ENCODE measurements at places on chromosomes 11 and 22. TPM values are rescaled to one million over a fixed set of nuclear protein-coding genes. Genes with fewer than 3 reads are reported as not detected.

DNA sequence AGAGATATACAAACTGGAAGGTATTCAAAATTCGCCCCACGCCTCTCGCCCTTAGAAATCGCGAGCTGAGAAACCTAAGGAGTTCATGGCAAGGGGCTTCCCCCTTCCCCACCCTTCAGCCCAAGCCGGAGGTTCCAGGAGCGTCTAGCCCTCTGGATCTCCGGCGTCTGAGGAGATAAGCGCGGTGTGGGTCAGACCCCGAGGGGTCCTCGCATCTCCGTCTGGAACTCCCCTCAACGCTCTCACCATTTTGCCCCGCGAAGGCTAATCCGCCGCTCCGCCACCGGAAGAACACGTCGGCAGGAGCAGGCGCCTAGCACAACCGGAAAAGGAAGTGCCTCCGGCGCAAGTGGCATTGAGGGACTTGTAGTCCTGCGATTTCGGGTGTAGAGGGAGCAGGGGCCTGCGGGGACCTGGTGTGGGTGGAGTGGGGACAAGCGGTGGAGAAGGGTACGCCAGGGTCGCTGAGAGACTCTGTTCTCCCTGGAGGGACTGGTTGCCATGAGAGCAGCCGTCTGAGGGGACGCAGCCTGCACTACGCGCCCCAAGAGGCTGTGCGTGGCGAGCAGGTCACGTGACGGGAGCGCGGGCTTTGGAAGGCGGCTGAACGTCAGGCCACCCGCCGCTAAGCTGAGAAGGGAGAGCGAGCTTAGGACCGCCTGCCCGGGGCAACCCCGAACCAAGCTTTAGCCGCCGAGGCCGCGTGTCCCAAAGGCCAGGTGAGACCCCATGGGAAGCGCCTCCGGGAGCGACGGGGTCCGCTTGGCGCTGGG, at the start of the genes FEN1 and TMEM258:
Gene FEN1, plus strand, starts transcription at position 602 of the 773 bp plus-strand sequence. CDS start 2,451 bp downstream, outside the sequence.
Gene TMEM258, minus strand, starts transcription at position 290 of the 773 bp plus-strand sequence. Its CDS starts 41 bp downstream, at position 249.
- DNase-seq, result peak; percentile 75

GRCh38 chr11:16511116-16512114, 155.1 kb upstream of the SOX6 start:
- no peak for DNase-seq

Gene AP5B1
- 19.4 TPM for total RNA-seq

- no peak for DNase-seq
These were observed 35.0 kb upstream of the CCND1 start for GRCh38 chr11:69605737-69606526.

Gene IGSF22
- total RNA-seq, result 0.16 TPM

Gene NUP50
- 164 TPM for total RNA-seq

GRCh38 chr11:16293204-16293681, 63.1 kb downstream of the SOX6 start:
- no peak for DNase-seq

DNA sequence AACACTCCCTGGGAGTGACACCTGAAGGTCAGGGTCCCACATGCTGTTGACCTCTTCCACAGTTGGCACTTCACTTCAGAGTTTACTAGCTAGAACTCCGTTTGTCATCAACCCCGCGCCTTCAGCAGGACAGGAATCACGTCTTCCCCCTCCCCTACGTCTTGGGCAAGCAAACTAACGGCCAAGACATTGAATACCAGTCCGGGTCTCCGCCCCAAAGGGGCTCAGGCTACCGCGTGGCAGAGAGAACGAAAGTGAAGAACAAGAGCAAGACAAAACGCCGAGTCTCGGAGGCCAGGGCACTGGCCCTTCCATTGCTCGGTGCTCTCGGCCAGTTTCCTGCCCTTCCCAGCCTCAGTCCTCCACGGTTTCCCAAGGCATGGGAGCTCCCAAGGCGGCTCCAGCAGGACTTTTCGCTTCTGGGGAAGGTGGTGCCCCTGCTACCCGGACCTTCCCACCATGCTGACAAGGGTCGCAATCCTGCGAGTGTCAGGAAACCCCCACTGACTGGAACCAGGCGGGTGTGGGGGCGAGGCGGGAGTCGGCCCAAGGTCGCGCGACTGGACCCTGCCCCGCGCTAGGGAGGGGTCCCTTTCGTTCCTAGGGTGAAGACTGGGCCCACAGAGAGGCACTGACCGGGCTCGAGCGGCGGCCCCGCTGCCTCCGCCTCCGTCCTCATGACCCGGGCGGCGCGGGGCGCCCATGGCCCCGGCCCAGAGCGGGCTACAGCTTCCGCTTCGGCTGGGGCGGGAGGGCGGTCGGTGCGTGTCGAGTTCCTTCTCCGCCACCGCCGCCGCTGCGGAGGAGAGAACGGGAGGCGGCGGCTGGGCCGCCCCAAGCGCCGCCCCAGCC, at the start of gene GUCD1:
Gene GUCD1, minus strand, starts transcription at position 826 of the 852 bp plus-strand sequence. Its CDS starts 147 bp downstream, at position 679.
- DNase-seq, result peak; percentile 16

Gene KRTAP5-10
- not detected for total RNA-seq

Gene INS
- total RNA-seq, result not detected

Gene SSTR3
- 1.9 TPM for total RNA-seq

Gene C11orf71
- 6.5 TPM for total RNA-seq

DNA sequence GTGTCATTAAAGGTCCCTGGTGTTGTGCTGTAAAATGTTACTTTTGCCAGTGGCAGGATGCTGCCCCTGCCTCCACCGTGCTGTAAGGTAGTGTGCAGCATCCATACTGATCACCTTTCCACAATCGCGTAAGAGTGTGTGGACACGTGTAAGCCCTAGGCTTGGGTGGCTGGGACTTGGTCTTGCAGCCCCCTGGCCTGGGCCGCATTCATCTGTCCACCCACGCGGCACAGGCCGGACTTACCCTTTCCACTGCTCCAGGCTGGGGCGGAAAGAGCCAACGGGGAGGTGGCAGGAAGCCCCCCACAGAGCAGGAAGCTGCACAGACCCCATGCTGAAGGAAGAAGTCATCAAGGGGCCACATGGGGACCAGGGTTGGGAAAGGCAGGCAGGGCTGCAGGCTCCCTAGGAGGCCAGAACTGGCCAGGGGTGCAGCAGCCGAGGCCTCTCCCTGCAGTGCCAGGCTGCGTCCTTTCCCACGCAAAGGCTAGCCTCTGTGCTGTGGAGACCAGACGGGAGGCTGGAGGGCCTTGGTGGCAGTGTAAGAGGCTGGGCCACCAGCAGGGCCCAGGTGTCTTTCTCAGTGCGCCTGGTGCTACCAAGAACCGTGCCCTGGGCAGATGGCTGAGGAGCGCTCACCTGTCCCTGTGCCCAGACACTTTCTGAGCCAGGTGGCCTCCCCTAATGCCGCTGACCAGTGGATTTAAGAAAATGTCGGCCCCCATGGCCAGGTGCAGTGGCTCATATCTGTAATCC, 11.7 kb upstream of the TMEM191C start:
- DNase-seq, result no peak

Gene OR8G5
- total RNA-seq, result not detected

DNA sequence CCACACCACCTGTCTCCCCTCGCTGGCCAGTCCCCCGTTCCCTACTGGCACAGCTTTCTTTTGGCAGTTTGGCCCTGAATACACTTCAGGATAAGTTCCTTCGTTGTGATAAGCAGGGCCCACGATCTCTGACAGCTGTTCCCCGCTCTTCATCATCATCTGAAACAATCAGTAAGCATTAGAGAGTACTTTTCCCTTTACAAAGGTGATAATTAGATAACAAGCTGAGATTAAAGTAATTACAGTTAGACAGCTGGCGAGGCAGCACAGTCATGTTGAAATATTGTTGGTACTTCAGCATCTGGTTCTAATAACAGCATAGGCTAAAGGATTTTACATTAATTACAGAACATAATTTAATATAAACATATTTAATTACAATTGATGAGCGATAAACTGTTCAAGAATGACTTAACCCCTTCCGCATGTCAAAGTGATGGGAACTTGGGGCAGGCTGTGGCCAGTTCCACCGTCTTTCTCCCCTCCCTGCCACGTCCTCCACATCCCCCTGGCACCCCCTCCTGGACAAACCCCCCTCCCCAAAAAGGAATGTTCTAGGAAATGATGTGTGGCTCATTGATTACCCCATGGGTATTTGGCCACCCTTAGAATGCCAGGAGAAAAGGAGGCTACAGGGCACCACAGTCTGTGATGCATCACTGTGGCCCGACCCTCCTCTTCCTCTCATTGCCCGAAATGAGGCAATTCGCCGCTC, 134.9 kb downstream of the RCN1 start:
- no peak for DNase-seq

DNA sequence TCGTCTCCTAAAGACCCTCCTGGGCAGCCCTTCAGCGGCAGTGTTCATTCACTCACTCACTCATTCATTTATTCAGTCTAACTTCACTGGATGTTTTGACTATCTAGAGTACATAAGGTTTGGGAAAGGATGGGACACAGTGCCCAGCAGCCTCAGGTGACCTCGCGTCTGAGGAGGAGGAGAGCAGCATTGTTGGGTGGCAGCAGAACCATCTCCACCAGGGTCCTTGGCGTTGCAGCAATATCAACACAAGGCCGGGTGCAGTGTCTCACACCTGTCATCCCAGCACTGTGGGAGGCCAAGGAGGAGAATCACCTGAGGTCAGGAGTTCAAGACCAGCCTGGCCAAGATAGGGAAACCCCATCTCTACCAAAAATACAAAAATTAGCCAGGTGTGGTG, 408.0 kb downstream of the BRD1 start:
- no peak for DNase-seq

- DNase-seq, result no peak
These were observed 147.0 kb downstream of the PAX6 start for GRCh38 chr11:31664129-31664528.

- no peak for DNase-seq
These were observed 125.6 kb upstream of the SLC5A12 start for GRCh38 chr11:26847459-26847858.

DNA sequence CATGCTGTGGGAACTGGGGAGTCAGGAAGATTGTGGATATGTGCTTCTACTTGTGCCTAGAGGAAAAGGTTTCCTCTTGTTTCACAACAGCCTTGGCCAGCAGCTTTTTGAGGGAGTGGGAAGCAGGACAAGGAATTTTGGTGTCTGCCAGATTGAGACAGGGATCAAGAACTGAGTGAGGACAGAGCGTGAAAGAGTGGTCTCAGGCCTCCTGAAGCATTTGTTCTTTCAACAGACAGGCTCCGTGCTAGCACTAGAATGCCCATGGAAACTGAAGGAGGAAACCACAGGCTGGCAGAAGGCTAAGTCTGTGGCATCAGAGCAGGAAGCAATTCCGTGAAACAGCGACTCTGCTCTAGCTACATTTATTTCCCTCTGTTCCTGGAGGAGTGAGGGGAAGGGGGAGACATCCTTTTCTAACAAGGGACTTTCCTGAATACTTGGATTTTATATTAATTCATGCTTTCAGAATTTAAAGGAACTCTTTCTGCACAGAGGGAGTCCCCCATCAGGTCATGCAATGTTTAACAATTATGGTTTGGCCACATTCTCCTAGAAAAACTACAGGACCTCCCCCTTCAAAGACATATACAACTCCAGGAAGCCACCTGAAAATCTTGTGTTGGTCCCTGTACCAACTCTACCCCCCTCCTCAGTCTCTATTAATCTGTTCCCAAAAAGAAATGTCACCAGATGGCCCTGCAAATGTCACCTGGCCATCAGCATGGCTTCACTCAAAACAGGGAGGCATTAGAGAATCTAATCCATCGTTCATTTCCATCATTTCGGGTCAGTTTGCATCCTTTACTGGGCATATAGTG, 96.1 kb downstream of the SYT9 start:
- no peak for DNase-seq

DNA sequence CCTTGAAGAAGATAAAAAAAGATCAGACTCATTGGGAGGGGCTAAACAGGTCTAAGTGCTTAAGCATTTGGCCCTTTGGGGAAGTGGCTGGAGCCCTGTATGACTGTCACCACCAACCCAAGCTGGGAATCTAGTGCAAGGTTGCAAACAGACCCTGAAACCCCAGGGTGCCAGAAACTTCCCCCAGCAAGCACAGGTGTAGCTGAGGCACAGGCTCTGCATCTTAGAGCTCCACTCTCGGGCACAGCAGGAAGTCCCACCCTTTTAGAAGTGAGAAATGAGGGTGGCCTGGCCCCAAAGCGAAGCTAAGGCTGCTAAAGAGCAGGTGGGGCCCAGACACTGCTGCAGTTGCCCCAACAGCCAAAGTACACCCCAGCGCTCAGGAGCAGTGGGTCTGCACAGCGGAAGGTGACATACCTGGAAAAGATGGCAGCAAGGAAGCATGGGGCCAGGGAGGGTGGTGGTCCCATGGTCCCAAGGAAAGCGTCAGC, 5.8 kb upstream of the KDM2A start:
- no peak for DNase-seq

DNA sequence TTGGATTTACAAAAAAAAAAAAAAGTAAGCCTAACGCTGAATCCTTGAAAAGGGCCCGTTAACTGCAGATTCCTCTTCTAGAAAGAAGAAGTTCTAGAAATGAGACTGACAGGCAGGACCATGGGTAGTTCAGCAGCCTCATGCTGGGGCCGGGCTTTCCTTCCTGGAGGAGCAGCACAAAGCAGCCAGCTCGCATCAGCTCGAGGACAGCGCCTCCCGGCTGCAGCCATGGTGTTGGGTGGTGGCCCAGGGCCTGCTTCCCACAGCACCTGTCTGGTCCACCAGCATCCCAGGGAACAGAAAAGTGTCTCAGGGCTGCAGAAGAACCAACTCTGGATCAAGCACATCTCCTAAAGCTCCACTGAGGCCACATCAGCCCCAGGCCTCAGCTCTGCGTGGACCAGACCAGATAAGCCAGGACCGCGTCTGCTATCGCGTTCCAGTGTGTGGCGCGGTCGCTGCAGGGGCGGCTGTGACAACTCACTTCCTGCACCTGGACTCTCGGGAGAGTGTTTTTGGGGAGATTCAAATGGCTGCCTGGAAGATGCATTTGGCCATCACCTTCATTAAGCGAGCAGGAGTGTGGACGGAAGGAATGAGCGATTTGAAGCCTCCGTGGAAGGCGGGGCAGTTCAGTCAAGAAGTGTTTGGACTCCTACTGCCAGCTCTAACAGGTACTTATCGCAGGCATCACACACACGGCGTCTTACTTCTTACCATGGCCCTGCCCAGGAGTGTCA, 53.5 kb downstream of the MYH9 start:
- DNase-seq, result no peak

DNA sequence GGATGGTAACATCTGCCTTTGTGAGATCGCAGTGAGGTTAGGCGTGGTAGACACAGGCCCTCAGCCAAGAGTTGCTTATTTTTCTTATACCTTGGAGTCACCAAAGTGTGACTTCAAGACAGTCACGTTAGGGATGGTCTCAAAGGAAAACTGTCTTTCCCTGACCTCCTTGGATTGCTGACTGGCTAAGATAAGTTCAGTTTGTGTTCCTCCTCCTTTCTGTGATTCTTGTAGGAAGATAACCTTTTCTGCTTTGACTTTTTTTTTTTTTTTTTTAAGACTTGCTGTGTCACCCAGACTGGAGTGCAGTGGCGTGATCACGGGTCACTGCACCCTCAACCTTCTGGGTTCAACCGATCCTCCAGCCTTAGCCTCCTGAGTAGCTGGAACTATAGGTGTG, 23.1 kb downstream of the TAB1 start:
- no peak for DNase-seq

- DNase-seq, result peak; percentile 25
These were observed 30.0 kb upstream of the CABP7 start for GRCh38 chr22:29689880-29690213.

DNA sequence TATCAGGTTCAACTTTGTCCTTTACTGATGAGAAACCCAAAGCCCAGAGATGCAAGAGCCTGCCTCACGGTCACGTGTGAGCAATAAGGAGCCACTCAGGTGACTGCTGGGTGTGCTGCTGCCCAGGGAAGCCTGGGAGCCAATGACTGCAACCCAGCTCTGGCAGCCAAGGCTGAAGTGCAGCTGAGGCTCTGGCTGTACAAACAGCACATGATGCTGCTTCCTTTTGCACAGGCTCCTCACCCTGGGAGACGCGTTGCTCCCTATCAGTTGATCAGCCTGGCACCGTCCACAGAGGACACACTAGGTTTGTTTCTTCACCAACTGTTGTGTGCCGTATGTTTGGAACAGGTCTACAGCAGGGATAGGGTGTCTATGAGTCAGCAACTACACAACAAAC, 168.7 kb downstream of the EFCAB6 start:
- no peak for DNase-seq

GRCh38 chr11:62726156-62726914, 922 bp downstream of the HNRNPUL2 start:
- peak; percentile 19 for DNase-seq
